Panc1 (cell line): ENCODE measurements at places on chromosomes 16 and 17. TPM values are rescaled to one million over a fixed set of nuclear protein-coding genes. Genes with fewer than 3 reads are reported as not detected.

- DNase-seq, result no peak
Observed at GRCh38 chr16:80652441-80652840, 111.6 kb downstream of the DYNLRB2 start.

The CETP gene
- not detected for total RNA-seq

- no peak for DNase-seq
Observed at GRCh38 chr17:64063766-64064224, 43.4 kb upstream of the ICAM2 start.

DNA sequence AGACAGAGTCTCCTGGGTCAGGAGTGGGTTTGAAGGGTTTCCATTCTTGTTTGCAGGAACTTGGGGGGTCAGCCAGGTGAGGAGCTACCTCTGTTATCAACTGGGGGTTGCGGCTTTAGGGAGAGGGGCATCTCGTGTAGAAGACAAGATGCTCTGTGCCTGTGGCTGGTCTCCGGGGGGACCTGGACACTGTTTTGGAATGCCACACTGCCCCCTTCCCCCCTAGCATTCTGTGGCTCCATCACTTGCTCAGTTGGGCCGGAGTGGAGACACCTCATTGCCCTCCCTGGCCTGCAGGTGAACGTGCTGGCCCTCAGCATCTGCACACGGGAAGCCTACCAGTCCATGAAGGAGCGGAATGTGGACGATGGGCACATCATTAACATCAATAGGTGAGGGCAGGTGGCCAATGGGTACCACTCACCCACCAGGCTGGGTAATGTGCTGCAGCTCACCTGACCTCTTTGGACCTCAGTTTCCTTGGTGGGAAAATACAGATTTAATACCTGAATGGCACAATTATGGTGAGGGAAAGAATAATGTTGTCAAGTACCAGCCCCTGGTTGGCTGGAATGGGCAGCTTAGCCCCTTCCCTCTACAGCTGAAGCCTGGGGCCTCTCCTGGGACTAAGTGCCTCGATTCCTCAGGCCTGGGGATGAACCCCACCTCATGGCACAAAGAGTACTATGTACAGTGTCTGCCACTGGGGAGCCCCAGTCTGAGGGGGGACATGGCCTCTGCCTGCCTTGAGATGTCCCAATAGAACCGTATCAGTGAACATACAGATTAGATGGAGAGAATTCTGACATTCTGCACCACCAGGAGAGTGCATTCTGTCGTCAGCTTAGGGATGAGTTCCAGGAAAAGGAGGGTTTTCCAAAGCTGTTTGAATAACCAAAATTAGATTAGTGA, 3.3 kb upstream of the MRM1 start:
- no peak for DNase-seq
